PC-3 (cell line): ENCODE measurements at places on chromosomes 4 and X. TPM values are rescaled to one million over a fixed set of nuclear protein-coding genes. Genes with fewer than 3 reads are reported as not detected.

Gene ERVMER34-1
- total RNA-seq = 1.1 and 1.7 TPM in 2 replicates

Gene PDGFRA
- 1.1 and 1.9 TPM in 2 replicates for total RNA-seq

Gene AWAT2
- total RNA-seq = not detected in 2 replicates

Gene ARMCX1
- not detected in 2 replicates for total RNA-seq

Gene GEMIN8
- total RNA-seq = 6.3 and 8.3 TPM in 2 replicates

Gene TMSB15A
- 0.18 TPM in 1 of 2 replicates, not detected in the other for total RNA-seq

Gene PCDH19
- not detected in 2 replicates for total RNA-seq

Gene MAGED4
- total RNA-seq = 4.6 and 41.5 TPM in 2 replicates

Gene KCTD8
- 0.35 TPM in 1 of 2 replicates, not detected in the other for total RNA-seq

Gene NOX1
- total RNA-seq = not detected in 2 replicates

Gene MAGEA12
- total RNA-seq = 0.23 and 0.29 TPM in 2 replicates

Gene SASH3
- not detected in 2 replicates for total RNA-seq

Gene RS1
- not detected in 2 replicates for total RNA-seq

GRCh38 chr4:55733932-55734331 is 85.7 kb upstream of the EXOC1L start:
- peak; percentile 99 for DNase-seq

DNA sequence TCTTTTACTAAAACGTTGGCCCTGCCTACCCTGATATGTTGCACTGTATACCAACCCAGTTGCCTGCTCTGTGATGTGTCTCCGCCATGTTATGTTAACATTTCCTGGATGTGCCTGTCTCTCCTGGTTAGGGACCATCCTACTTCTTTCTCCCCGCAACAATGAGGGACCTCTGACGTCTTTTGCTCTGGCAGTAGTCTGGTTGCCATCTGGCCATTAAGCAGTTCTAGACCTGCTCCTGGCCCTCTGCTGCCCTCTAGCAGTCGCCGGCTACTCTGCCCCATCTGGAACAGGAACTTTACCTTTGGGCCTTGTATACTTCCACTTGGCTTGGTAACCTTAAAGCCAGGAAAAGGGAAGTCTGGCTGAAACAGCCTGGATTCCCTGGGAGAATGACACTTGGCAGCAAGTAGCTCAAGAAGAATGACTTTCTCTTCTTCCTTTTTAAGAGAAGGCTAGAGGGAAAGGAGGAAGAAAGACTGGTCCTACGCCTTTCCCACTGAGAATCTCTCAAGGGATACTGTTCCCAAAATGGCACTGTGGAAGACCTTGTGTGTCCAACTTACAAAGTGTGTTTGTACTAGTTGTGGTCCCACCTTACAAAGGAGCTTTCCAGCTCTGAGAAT is 63.5 kb downstream of the GPC3 start:
- DNase-seq = peak; percentile 50

DNA sequence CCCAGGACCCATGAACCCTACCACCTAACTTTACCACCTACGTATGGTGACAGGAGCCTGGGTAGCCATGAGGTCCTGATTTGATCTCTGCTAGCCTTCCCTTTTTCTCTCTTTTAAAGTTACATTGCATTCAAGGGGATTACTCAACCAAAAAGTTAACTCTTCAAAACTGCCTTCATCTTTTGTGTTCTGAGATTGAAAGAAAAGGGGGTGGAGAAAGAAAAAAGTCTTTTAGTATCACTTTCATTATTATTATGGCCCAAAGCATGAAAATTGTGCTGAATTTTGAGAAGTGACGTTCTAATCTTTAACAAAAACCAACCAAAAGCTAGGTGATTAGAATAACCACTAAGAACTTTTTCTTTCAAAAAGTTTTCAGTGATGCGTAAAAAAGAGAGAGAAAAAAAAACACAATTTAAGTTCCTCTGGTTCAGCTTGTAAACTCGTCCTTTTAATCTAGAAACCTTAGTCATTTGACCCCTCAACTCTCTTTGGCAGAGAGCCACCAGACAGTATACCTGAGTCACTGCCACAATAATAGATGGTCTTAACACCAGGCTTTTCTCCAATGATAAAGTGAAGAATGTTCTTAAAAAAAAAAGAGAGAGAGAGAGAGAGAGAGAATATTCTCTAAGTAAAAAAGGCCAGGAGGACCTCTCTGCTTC is 347.4 kb upstream of the FGF13 start:
- peak; percentile 93 for DNase-seq

DNA sequence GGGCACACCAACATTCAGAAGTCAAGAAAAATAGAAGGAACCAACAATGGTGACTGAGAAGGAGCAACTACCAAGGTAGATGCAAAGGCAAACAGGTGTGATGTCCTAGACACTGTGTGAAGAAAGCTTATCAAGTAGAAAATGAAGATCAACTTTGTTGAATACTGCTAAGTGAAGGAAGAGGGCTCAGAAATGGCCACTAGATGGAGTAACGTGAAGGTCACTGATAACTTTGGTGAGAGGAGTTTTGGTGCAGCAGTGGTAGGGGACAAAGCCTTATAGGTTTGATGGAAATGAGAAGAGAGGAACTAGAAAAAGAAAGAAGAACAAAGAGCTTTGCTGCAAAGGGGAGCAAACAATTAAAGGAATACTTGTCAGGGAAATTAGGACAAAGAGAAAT is 23.5 kb downstream of the OTC start:
- DNase-seq = peak; percentile 34

GRCh38 chr4:76704133-76704881 is 193.6 kb downstream of the SOWAHB start:
- peak; percentile 88 for DNase-seq

DNA sequence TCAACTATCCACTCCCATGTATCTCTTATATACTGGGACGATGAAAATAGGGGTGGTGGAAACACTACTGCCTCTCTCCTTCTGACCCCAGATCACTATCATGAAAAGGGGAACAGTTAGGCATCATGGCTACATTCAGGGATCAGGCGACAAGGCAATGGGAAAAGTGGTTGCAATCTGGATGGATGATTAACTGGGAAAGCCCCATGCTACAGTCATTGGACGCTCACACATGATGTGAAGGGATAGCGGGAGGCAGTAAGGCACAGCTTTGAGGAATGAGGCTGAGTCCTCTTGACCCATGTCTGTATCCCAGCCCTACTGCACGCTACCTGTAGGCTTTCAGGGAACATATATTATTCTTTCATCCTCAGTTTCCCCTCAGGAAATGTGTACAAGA is 10.2 kb downstream of the GASK1B start:
- DNase-seq = no peak

DNA sequence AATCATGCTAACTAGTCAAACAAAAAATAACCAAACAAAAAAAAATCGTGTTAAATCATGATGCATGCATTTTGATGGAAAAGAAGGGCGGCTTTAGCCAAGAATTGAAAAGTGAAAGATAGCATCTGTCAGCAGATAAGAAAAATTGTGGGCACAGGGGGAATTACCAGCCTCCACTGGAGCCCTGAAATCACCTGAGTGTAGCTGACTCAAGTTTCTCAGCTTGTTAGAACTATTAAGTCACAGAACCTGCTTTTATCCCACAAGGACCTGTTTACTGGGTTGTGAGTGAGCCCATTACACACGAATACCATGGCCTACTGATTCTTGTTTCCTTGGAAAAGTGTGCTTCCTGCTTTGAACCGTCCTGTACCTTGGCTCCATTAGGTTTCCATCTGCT is 85.2 kb downstream of the COX18 start:
- no peak for DNase-seq

- no peak for DNase-seq
Measured at GRCh38 chrX:14942341-14942740, 69.1 kb downstream of the MOSPD2 start.

DNA sequence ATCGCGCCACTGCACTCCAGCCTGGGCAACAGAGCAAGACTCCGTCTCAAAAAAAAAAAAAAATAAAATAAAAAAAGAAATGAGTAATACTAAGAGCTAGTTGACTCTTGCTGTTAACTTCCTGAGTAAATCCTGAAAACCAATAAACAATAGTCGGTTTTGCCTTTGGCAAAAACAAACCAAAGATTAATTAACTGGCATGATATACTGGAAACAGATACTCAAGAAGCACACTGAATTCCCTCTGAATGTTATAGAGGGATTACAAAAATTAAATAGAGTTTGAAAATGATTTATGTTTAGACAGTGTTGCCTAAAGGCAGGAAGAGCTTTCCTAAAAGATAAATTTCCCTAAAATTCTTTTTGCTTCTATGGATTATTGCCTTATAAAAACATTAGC is 1702.3 kb downstream of the STIM2 start:
- DNase-seq = peak; percentile 62

DNA sequence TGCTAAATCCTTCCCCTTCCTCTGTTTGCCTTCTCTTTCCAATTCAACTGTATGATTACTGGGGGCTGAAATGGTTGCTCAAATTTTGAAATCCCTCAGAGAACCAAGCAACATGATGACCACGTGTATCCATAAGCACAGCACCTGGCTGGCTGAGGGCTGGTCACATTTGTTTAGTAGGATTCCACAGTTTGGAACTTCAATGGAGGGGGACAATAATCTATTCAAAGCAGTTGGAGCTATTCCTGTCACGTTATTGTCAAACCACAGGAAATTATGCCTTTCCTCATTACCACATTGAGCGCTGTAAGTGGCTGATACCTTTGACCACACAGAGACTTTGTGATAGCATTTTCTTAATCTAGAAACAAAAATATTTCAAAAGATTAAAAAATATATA is 7.0 kb downstream of the TMSB4X start:
- no peak for DNase-seq

GRCh38 chrX:155968791-155969190 is 28.7 kb upstream of the IL9R start:
- no peak for DNase-seq

- peak; percentile 53 for DNase-seq
Measured at GRCh38 chr4:139300431-139301112, 733 bp upstream of the NAA15 start.

DNA sequence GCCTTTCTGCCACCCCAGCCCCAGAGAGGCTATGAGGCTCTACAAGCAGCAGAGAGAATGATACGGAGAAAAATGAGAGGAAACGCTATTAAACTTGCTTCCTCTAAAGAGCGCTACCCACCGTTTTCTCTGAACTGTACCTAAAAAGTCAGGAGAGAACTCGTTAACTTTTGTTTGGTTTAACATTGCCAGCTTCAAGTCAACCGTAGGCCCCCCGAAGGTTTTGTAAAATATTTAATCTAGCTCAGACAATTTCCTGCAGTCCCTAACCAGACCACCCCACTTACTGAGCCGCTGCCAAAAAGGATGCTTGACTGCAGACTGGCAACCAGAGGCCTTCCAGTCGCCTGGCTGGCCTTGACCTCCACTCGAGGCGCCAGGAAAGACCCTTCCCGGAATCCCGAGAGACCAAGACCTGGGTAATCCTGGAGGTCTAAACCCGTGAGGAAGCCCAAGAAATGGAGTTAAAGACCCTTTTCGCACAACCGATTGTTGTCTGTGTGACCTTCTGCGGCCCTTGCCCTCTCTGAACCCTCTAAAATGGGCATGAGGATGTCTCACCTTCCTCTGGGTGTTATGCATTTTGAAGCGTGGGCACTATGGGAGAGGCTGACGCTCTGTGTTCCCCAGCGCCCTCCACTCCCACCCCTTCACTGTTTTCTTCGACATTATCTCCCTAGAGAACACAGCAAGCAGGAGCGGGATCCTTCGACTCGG is 86.3 kb downstream of the BCOR start:
- DNase-seq = no peak

DNA sequence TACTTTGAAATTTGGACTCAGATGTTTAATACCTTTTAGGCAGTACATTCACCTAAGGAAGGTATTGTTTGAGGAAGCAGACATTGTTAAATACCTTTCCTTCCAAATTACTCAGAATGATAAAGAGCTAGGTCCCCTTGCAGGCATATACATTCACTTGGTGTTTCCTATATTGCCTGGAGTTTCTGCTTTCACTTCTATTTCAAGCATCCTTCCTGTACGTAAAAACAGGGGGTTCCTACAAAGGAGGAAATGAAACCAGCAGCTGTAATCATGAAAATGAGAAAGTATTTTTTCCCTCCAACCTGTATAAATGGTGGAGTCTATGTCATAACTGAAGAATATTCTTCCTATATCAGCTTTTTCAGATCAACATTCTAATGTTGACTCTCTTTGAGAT is 90.4 kb upstream of the RASGEF1B start:
- DNase-seq = no peak

- no peak for DNase-seq
Measured at GRCh38 chr4:116755051-116755450, 330.3 kb downstream of the TRAM1L1 start.

GRCh38 chr4:104064646-104065577 is 345.1 kb upstream of the TACR3 start:
- peak; percentile 54 for DNase-seq

GRCh38 chr4:107592519-107592918 is 127.5 kb downstream of the PAPSS1 start:
- no peak for DNase-seq

GRCh38 chr4:139866276-139866962 is 200.8 kb downstream of the MGST2 start:
- no peak for DNase-seq

- no peak for DNase-seq
Measured at GRCh38 chr4:110869862-110870572, 247.1 kb upstream of the PITX2 start.

- no peak for DNase-seq
Measured at GRCh38 chr4:1538096-1538410, 131.8 kb upstream of the NKX1-1 start.

- peak; percentile 65 for DNase-seq
Measured at GRCh38 chr4:97662133-97662532, 481.1 kb downstream of the STPG2 start.
